ENCODE measurements at places on chromosomes 5 and 9.

DNA sequence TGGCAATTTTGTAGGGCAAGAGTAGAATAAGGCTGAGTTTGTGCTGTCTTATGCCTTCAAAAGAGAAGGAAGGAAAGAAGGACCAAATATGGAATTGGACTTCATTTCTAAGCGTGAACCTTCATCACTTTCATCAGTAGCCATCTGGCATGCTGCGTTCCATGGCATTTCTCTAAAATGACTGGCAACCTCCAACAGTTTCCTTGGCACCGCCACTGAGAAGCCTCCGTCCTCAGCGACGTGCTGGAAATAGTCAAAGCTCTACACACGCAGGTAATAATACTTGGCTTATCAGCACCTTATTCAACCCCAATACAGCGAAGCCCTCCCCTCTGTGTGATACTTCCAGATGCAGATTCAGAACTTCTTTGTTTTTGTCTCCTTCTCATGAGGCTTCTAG, 169.7 kb upstream of the CD180 start:
- no peak for DNase-seq

GRCh38 chr5:134070725-134071613, 43.5 kb upstream of the TCF7 start:
- peak; percentile 85 for DNase-seq

GRCh38 chr9:129400971-129401622, 219.8 kb downstream of the C9orf50 start:
- no peak for DNase-seq

- peak; percentile 69 for DNase-seq
Measured at GRCh38 chr5:36041537-36041845, 25.2 kb downstream of the UGT3A2 start.

DNA sequence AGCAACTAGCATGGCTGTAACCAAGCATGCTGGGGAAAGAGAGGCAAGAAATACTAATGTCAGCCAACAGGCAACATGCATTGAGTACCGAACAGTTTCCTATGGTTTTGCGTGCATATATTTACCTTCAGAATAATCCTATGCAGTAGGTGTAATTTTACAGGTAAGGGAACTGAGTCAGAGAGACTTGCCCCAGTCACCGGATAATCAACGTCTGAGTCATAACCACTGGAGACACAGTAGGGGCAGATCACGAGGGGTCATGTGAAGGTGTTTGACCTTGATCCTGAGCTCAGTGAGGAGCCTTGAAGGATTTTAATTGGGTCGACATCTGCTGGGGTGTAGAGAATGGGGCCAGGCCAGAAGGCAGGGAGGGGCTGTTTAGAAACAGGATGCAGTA, 13.4 kb upstream of the TSC1 start:
- DNase-seq: no peak

DNA sequence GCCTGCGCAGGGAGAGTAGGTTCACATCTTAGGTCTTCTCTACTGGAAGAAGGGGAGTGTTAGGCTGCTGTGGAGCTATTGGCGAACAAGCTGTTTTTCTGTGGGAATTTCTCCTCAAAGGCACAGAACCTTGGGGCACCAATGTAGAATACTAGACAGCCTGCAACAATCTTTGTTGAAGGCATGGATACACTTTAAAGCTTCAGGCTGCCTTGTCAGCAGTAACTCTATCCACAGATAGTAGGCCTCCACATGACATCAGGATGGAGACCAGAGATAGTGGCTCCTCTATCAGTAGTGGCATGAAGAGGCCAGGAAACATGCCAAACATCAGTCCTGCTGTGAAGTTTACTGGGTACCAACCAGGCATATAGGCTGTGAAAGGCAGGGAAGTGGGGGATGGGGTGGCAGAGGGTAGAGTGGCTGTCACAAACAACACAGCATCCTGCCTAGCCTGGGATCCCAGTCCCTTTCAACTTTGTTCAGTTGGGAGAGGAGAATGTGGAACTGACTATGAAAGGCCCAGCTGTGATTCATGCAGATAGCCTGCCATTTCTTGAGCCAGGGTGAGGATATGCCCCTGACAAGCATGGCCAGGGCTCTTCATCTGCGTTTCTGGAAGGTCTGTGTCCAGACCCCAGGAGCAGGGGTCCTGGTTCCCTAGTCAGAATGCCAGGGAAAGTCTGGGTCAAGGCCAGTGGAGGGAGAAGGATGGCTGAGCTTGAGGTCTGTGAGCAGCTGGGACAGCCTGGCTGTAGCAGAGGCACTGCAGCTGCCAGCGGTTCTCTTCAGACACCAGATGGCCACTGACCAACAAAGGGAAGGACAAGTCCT, 1.0 kb upstream of the HK3 start:
- DNase-seq: peak; percentile 35

DNA sequence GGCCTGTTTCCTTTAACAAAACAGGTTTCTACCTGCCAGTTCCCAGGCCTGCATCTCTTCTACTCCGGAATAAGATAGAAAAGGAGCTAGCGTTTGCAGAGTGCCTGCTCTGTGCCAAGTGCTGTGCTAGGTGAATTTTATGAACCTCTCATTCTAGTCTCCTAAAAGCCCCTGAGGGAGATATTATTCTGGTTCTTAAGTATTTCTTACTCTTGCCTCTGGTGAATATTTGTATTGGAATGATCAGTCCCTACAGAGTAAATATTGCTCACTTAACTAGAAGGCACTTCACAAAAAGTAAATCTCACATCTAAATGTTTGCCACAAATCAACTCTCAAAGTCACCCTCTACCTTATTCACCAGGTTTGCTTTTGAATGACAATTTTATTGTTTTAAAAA, 227.1 kb downstream of the AUH start:
- DNase-seq: no peak

DNA sequence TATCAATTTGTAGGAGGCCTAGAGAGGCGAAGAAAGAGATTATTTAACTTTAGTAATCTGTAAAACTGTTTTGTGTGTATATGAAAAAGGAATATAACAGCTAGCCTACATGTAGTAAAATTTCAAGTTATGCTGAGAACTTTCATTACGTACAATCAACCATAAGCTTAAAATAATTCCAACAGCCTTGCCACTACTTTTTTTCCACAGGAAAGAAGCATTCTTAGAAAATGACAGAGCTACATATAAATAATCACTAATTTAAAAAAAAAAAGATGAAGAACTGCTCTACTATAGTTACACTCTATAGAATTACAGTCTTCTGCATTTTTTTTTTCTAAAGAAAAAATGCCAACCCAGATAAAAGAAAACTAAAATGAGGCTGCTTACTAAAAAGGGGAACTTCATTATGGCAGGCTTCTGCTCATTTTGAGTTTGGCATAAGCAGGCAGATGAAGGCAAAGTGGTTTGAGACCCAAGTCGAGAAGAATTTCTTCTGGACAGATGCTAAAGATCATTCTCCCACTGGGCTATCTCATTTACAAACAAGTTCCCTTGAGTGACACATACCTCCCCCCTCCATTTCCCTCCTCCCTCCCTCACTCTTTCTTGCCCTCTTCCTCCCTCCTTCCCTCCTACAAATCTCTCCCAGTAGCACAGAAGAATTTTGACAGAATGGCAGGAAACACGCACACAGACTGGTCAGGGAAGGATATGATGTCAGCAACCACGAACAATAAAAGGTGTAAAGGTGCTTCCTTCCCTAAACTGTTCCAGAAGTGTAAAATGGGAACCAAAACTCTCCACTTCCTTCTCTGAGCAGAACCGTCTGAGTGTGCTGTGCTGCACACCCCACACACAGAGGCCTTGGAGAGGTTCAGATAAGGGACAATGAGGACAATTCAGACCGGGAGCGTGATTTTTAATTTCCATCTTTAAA, 56.1 kb downstream of the MEF2C start:
- peak; percentile 51 for DNase-seq

GRCh38 chr9:107281184-107281583, 1.9 kb upstream of the RAD23B start:
- DNase-seq: no peak

DNA sequence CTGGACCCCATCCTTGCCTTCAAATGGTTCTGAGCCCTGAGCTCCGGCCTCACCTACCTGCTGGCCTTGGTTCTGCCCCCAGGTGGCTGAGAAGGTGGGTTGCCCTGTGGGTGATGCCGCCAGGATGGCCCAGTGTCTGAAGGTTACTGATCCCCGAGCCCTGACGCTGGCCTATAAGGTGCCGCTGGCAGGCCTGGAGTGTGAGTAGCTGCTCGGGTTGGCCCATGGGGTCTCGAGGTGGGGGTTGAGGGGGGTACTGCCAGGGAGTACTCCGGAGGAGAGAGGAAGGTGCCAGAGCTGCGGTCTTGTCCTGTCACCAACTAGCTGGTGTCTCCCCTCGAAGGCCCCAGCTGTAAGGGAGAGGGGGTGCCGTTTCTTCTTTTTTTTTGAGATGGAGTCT, 5.2 kb downstream of the CEL start:
- DNase-seq: no peak

DNA sequence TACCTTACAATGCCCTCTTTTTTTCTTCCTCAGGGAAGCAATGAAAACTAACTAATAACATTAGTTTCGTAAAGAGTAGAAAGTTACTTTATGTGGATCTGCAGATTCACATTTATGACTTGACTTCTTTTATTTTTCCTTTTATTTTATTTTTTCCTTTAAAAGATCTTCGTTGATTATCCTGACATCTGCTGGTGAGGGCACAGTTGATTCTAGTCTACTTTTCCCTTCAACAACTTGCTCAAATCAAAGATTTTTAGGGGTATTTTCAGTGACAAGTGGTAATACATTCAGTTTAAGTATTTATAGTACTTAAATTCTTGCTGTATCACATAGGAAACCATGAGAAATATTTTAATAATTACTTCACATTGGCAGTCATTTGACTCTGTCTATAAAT, 4.9 kb downstream of the EDIL3 start:
- DNase-seq: no peak

GRCh38 chr5:134525683-134526482, 413 bp downstream of the JADE2 start:
- peak; percentile 94 for DNase-seq

- no peak for DNase-seq
Measured at GRCh38 chr9:7300484-7300883, 499.1 kb downstream of the DMAC1 start.

DNA sequence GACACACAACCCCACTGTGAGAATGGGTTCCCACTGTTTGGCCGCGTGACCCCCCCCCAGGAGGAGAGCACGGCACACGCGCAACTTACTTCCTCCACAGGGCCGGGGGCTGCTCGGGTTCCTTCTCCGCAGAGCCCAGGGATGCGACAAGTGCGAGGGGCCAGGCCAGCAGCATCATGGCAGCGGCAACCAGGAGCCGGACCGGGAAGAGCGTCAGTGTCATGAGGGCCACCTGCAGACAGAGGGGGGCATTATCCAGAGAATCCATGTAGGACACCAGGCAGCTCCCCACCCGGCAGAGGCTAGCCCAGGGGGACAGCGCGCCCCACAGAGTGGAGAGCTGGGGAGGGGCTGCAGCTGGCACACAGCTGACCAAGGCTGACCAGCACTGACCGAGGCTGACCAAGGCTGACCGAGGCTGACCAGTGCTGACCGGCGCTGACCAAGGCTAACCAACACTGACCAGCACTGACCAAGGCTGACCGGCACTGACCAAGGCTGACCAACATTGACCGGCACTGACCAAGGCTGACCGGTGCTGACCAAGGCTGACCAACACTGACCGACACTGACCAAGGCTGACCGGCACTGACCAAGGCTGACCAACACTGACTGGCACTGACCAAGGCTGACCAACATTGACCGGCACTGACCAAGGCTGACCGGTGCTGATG, 22.3 kb downstream of the LPCAT1 start:
- no peak for DNase-seq

DNA sequence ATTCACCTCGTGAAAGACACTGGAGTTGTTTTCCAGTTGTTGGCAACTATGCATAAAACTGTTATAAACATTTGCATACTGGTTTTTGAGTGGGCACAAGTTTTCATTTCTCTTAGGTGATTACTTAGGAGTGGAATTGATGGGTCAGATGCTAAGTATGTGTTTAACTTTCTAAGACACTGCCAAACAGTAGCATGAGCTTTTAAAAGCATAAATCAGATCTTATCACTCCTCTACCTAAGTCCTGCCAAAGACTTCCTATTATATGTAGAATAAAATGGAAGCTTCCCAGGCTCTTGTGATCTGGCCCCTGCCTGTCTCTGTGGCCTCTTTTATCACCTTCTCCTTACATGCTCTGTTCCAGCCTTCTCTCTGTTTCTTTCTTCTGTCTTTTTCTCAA, 72.6 kb downstream of the SH3RF2 start:
- no peak for DNase-seq

- no peak for DNase-seq
Measured at GRCh38 chr9:8391132-8391531, 591.6 kb upstream of the DMAC1 start.

GRCh38 chr9:106620866-106621265, 242.1 kb upstream of the ZNF462 start:
- DNase-seq: peak; percentile 7

DNA sequence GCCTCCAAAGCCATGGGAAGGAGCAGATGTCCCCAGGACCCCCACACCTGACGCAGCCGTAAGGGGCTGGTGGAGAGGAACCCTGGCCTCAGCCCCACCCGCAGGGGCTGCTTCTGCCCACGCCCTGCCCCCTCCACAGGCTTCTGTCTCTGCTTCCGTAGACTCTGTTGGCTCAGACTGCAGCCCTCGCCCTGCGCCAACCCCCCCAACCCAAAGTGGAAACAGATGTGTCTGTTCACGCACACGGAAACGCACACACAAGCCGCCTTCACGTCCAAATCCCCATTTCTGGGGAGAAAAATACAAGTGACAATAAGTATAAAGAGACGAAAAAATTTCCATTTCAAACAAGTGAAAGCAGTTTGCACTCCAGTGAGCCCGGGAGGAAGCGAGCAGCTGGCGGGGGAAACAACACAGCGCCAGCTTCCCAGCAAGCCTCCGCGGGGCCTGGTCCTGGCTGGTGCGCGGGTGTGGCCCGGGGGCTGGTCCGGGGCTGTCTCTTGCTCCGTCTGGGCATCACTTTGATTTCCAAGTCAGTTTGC, 32.6 kb upstream of the RXRA start:
- DNase-seq: no peak

- peak; percentile 90 for DNase-seq
Measured at GRCh38 chr9:100472788-100473275, at the start of gene TMEFF1. TMEFF1 (plus strand) TSS chr9:100473149; CDS start chr9:100473545, 396 bp downstream.

DNA sequence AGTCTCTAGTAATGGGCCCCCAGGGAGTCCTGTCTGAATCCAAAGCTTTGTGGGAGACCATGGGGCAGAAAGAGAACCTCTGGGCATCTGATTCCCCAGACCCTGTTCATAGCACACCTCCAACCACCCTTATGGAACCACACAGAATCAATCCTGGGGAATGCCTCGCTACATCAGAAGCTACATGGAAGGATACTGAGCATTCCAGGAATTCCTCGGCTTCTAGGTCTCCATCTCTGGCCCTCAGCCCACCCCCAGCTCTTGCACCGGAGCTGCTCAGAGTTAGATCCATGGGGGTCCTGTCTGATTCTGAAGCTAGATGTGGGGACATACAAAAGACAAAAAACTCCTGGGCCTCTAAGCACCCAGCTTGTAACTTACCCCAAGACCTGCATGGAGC, 28.4 kb downstream of the VCP start:
- DNase-seq: peak; percentile 78

DNA sequence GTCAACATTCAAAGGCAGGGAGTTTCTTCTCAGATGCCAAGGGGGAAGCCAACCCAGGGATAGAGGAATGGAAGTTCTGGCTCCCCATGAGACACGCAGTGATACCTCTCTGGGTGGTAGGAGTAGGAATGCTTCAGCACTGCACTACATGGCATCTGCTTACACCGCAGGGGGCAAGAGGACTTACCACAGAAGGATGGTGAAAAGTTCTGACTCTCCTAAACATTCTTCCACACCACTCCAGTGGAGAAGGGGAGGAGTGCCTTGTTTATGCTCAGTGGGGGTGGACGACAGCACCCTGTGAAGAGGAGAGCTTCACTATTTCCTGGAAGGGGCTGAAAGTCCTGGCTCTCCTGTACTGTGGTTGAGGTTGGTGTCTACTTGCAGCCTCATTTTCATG, 1011.3 kb upstream of the WWC1 start:
- DNase-seq: no peak

- DNase-seq: no peak
Measured at GRCh38 chr9:134395737-134396257, 69.5 kb downstream of the RXRA start.

Measured in mesendoderm (in vitro differentiated cells).